NAMALWA (cell line): ENCODE measurements at places on chromosomes 12 and 14.

DNA sequence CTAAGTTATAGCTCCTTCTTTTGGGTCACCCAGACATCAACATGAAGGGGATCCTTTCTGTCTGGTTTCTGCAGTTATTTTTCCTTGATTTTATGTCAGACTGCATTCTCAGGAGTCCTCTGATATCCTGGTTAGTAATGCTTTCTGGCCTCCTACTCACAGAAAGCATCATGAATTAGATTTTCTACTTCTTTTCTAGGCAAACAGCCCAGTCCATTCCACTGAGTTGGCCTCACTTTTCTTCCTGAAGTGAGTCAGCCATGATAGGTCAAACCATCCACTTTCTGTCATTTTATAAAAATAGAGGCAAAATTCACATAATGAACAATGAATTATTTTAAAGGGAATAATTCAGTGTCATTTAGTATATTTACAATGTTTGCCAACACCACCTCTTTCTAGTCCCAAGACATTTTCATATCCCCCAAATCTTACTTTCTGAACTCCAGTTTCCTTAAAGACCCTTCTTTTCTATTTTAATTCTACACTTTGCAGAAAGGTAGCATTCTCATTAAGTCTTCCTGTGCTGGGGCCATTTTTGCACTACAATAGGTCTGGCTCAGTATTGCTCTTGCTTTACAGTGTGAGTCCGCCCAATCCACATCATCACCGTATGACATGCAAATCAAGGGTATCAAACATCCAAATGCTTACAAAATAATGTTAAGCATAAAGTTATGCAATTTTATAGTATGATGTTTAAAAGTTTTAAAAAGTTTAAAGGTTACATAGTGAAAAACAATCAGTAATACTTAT, 95.1 kb downstream of the UNC79 start:
- no peak for DNase-seq

DNA sequence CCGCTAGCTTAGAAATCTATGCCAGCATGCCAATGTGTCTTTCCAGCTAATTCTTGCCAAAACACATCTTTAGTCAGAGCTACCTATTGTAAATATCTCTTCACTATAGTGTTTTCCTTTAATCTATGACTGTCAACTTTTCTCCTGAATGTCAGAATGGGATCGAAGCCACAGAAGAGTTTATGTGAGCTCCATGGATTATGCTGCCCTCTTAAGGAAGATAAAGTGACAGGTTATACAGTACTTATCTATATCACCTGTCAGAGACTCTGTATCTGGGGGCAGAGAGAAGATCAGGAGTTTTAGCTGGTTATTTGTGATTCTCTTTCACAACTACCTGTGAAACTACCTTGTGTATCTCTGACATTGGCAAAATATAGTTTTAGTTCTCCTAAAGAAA, 204.3 kb upstream of the SEL1L start:
- DNase-seq, result no peak

DNA sequence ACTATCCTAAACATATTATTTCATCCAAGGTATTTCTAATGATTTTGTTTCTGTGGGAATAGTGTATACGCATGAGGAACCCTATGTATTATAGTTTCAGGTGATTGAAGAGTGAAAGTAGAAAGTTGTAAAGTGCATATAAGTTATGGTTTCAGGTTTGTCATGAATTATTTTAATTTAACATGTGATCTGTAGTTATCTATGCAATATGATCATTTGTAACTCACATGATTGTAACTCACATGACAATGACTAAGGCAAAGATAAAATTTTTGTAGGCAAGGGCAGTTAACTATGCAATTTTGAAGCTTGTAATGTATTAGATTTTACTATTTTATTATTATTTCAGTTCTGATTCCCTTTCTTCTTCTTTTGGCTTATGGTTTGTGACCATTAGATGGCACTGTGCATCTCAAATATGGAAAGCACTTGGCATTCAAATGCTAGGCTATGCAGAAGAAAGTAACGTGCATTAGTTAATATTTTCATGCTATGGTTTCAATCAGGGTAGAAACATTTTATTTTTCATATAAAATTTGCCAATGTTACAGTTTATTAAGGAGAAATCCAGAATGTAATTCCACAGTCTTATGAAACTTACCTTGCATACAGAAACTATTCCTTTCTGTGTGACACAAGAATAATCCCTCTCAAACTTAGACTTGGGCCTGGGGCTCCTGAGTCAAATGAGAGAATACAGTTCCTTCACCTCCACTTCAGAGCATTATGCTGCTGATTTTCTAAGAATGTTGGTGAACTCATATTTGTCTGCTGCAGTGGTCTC, 15.8 kb upstream of the TMEM30B start:
- DNase-seq, result peak; percentile 55

DNA sequence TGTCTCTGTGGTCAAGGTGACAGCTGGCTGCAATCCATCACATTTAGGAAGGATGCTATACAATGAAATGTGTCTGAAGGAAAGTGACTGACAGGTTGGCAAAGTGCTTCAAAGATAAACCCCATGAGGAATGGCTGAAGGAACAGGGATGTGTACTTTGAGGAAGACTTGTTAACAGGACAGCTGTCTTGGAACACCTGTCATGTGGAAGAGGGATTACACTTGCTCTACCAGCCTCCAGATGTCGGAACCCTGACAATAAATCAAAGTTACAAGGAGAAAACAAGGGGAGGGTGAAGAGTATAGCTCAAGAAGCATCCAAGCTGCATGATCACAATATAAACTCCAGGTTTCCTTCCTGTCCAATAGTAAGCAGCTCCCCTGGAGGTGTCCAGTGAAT, 147.8 kb upstream of the TMCC3 start:
- no peak for DNase-seq

DNA sequence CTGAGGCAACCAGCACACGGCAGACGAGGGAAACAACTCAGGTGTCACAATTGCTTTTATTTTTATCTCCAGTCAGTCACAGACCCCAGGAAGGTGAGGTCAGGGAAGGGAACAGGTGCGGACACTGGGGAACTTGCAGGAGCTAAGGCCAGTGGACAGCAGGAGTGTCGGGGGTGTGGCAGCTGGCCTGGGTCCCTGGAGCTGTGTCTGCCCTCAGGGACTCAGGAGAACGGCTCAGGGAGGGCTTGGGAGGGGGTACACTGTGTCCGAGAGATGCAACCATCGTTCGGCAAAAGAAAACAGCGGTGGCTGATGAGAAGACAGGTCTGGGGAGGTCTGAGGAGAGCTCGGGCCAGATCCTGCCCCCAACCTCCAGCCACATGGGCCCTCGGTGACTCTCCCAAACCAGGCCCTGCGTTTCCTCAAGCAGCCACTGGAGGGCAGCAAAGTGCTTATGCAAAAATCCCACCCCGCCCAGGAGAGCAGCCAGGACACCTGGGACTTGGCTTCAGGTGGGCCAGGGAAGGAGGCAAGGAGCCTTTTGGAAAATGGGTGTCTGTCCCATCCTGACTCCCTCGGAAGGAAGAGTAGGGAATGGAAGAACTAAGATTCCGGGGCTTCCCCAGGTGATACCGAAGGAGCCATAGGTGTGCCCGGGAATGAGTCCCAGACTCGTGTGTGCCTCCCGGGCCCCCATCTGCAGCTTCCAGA, 24.1 kb upstream of the BCDIN3D start:
- peak; percentile 80 for DNase-seq

DNA sequence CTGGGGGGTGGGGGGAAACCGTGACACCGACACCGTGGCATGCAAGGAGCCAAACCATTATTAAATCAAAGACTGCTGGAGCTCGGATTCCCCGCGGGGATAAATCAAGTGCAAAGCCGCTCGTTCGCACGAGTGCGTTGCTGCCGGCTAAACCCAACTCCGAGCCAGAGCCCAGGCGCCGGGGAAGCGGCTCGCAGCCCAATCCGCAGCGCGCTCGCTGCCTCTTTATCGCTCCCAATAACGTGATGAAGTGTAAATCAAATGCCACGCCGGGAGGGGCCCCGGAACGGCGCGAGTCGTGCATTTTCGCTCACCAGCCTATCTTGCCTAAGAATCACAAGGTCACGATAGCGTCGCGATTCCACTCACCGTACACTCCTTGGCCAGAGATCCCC, 1.3 kb downstream of the MDGA2 start:
- no peak for DNase-seq

GRCh38 chr14:64671591-64671990, 32.6 kb upstream of the PLEKHG3 start:
- DNase-seq, result peak; percentile 55

DNA sequence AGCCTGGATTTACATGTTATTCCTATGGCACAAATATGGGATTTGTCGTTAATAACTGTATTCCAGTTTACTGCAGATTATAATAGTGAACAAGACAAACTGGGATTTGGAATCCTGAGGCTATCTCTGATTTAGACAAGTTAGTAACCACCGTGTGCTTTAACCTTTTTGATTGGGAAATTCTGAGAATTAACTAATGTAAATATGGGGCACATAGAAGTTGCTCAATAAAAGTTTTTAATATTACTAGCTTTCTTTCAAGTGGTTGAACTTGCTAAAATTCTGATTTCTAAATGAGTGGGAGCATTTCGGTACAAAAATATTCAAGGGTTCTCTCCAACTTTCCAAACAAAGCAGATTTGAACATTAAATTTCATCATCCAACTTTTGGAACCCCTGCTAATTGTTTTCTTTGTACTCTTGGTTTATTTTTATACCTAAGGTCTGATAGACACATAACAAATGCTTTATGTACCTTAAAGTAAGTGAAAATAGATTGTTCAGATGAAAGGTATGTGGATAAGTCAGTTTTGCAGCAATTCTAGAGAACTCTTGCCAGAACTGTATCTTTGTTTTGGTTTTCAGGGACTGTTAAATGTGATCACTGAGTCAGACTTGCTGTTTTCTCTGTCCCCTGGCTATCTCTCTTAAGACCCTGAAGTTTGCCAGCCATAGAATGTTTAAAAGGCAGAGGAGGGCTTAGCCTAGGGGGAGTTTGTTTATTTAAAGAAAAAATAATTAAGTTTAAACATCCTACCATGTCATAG, 57.5 kb downstream of the FRS2 start:
- DNase-seq, result no peak

DNA sequence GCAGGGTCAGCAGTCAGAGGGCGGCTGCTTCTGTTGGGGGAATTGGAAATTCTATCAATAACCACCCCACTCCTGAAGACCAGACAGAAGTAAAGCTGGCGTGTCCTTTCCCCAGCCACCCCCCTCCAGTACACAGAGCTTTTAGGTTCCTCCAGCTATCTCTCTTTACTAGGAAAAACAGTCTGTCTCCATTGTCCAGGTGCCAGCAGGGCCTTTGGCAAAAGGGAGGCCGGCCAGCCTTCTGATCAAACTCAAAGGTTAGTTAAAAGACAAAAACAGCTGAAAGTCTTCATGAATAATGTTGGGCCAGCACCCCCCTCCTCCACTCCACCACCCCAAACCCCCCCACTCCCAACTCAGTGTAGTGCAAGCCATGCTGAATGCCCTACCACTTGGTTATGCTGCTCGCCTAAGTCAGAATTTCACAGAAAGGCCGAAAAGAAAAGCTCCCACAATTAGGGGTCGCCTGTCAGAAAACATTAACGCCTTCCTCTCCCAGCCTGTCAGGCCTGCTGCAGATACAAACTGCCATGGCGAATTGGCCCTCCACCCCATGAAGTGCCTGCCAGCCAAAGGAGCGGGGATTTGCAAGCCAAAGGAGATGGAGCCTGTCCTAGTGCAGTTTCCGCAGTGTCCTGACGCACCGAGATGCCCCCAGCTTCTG, 8.9 kb downstream of the ASCL1 start:
- no peak for DNase-seq

- DNase-seq, result no peak
These were observed 59.2 kb downstream of the GSC start for GRCh38 chr14:94710731-94711130.

DNA sequence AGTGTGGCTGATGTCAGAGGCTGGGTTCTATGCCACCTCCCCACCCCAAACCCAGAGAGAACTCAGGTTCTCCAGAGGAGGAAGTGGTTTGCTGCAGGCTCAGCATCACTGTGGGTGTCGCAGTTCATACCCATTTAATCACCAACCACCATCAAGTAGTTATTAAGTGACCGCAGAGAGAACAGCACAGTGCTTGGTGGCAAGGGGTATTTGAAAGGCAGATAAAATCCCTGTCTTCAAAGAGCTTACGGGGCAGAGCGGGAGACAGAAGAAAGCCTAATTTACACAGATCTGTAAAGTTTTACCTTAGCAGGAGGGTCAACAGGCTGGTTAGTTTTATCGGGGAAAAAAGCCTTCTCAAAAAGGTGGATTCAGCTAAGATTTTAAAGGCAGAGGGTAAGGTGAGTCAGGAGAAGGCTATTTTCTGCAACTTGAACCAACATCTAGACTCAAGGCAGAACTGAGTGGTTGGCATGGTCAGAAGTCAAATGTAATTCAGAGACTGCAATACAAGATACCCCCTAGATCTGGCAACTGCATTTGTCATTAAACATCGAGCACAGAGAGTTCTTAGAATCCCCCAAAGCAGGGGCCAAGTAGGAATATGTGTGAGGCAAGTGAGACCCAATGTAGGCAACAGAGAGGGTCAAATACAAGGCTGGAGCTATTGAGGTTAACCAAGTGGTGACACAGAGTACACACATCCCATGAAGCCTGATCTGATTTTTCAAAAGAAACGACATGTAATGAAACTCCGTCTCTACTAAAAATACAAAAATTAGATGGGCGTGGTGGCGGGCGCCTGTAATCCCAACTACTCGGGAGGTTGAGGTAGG, 13.2 kb downstream of the PXN start:
- no peak for DNase-seq

DNA sequence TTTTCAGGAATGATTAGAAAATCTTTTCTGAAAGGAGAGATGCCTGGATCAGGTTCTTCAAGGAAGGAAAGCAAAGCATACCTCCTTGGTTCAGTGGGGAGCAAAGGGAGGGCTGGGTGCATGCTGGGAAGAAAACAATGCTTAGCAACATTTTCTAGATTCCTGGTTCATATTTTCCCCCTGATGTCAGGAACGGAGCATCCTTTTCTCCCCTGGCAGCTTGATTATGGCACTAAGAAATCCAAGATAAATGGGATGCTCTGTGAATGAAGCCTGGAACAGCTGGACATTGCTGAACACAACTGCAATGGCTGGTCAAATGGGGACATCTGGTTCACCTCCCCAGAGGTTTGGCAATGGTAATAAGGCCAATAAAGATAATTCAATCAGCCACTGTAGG, 50.9 kb downstream of the KCNA5 start:
- no peak for DNase-seq

GRCh38 chr14:53882684-53883083, 73.9 kb downstream of the BMP4 start:
- no peak for DNase-seq

GRCh38 chr14:101873991-101874390, 90.4 kb upstream of the DYNC1H1 start:
- DNase-seq, result peak; percentile 29

DNA sequence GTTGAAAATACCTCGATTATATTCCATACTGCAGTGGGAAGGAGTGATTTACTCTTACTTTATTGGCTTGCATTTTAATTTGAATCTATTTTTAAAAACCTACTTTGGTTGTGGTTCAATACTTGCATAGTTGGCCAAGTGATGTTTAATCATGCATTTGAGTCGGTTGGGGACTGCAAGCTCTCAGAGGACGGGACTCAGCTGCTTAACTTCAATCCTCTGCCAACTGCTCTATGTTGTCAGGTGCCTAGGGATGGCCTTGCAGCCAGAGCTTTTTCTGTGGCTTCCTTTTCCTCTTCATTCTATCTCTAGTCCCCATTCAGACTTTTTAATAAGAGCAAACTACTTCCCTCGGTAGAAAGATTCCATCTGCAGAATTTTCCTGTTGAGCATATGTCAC, 53.4 kb upstream of the KRR1 start:
- DNase-seq, result no peak
